Stimulated activated CD4-positive, alpha-beta T cell treated with anti-CD3 and anti-CD28 coated beads, TNF-alpha, amount 100 ng/mL, for 48 hours (primary cell): ENCODE measurements at places on chromosomes 11 and 22.

DNA sequence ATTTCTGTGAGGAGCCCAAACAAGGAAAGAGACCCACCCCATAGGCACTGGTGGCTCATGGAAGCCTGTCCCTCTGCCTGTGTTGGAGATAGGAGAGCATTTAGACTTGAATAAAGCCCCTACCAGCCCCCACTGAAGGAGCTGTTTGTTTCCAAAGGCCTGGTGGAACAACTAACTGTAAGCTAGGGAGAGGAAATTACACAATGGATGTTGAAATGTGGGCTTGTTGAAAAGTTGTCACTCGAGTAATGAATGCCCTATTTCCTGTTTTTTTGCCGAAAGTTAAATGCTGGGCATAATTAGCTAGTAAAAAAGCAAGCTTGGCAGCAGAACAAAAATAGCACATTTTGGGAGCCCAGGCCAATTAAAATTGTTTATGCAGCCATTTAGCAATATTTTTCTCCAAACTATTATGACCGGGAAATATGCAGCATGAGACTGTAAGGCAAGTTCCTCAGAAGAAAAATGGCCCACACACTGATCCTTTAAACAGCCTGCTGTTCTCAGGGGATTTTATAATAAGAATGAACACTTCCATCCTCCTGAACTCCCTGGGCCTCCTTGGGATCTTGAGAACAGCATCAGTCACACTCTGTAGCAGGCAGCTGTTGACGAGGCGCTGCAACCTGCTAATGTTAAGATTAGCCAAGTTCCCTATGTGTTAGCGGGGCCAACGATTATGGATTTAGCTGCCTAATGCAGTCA lies 38.6 kb upstream of the LMO2 start:
- DNase-seq = no peak

GRCh38 chr11:66311965-66312548 lies 4.8 kb downstream of the CD248 start:
- DNase-seq = peak; percentile 75

GRCh38 chr11:43396617-43397016 lies 37.9 kb downstream of the TTC17 start:
- DNase-seq = no peak

DNA sequence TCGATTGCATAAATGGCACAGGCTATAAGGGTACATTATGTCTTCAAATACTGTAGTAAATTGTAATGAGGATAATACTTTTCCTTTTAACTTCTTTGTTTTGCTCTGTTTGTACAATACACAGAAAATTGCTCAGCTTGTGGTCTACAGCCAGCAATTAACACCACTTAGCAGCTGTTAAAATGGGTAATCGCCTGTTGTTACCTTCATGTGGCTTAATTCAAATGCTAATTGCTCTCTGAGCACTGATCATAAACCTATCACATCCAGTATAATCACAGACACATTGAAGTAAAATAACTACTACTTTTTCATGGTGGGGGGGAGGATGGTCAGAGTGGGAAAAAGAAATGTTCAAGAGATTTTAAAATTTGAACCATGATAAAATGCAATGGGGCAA lies 1164.1 kb upstream of the CNTN5 start:
- DNase-seq = no peak

DNA sequence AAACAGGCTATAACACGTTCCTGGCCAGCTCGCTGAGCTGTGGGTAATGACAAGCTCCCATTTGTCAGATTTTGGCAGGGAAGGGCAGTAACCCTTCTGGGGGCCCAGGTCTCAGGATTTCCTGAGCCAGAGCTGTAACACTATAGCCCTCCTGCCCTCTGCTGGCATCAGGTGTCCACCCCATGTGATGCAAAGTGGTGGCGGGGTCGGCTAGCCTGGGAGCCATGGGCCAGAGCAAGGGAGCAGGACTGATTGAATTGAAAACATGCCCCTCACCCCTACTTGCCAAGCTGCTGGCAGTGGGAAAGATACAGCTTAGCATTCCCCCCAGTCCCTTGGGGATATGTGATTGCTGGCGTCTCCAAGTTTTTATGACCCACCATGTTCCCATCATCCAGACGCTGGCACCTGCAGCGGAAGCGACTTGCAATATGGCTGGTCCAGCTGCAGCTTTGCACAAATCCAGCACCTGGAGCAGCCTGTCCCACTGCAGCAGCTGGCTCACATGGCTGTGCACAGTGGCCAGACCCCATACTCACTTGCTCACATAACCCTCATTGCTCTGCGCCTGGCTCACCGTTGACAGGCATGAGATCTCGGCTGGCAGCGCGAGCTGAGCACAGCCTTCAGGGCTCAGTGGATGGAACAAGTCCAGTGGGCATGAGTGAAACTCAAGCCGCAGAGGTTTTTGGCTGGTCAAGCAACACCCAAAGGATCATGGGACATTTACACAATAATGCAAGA lies 1147.8 kb downstream of the JRKL start:
- DNase-seq = no peak

DNA sequence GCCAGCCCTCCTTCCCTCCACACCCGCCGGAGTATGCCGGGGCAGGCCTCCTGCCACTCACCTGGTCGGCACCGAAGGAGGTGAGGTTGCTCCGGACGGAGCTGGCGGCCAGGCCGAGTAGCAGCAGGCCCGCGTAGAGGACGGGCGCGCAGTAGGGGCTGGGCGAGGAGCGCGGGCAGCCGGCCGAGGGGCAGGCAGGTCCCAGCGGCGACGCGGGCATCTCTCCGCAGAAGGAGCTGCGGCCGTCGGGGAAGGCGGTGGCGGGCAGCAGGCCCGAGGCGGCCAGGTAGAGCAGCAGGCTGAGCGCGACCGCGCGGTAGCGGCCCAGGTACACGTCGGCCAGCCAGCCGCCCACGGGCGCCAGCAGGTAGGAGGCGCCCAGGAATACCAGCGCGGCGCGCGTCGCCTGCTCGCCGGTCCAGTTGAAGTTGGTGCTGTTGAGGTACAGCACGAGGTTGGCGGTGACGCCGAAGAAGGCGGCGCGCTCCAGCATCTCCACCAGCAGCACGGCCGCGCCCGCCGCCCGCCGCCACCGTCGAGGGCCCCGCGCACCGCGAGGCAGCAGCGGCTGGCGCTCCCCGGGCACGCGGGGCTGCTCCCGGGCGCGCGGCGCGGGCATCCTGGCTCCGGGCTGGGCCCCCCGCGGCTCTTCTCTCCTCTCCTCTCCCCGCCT lies 907 bp downstream of the SLC15A3 start:
- DNase-seq = no peak

DNA sequence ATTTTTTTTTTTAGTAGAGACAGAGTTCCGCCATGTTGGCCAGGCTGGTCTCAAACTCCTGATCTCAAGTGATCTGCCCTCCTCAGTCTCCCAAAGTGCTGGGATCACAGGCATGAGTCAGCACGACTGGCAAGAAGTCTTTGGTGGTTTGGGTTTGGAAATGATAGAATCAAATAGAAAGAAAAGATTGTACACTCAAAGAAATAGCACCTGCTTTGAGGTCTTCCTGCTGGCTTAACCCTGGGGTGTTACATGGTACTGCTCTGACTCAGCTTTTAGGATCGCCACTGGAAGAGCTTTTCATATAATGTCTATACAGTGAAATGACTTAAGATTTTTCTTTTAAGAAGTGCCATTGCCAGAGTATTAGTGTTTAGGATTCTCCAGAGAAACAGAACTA lies 50.2 kb downstream of the JAM3 start:
- DNase-seq = no peak

DNA sequence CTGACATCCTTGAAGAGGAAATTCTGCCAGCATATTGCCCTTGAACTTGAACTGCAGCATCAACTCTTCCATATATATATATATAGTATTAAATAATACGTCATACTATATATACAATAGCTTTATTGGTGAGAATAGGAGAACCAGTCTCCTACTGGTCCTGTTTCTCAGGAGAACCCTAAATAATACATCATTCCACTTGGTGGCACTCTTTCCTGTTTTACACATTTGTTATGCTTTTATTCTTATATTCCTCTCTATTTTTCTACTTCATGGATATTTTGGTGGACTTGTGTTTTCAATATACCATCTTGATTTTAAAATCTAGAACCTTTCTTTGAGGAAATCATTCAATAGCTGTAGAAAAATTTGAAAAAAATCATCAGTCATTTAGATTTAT lies 193.3 kb downstream of the TRPC6 start:
- no peak for DNase-seq

- DNase-seq = no peak
Observed at GRCh38 chr22:25650833-25651232, 86.4 kb downstream of the GRK3 start.

GRCh38 chr22:35156945-35157344 lies 91.0 kb downstream of the ISX start:
- DNase-seq = no peak

DNA sequence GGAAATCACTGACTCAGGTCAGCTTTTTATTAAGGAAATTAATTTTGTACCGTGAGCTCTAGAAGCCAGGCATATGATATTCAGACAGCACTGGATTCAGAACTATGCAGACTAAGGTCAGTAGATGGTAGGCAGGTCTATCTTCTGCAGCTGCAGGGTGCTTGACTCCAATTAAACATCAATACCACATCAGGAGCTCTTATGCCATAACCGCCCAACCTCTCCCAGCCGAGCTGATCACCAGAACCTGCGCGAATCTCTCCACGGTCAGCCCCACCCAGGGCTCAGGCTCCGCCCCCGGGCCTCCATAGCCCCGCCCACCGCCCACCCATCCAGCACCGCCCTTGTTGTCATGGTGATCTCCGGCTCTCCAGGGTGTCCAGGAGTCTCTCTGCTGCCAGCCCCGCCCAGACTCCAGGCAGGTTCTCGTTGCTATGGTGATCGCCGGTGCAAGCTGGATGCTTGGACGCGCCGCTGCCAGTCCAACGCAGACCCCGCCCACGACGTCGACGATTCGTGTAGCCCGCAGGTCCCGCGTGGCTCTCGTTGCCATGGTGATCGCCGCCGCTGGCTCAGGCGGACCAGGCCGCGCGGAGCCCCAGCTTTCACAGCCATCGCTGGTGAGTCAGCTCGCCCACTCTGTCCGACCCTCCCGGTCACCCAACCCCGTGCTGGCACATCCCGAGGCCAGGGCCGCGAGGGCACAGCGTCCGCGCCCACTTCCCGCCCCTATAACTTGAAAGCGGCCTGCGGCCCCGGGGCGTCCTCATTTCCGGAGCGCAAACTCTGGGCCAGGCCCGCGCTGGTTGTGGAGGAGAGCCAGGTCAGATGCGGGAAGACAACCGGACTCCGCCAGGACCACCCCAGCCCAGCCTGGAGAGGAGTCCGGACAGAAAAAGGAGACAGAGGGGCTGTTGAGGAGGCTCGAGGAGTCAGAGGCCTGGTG lies at the start of gene RAB36:
Gene RAB36, plus strand, starts transcription at position 546 of the 946 bp plus-strand sequence. CDS start 1,140 bp downstream, outside the sequence.
- DNase-seq = peak; percentile 79

DNA sequence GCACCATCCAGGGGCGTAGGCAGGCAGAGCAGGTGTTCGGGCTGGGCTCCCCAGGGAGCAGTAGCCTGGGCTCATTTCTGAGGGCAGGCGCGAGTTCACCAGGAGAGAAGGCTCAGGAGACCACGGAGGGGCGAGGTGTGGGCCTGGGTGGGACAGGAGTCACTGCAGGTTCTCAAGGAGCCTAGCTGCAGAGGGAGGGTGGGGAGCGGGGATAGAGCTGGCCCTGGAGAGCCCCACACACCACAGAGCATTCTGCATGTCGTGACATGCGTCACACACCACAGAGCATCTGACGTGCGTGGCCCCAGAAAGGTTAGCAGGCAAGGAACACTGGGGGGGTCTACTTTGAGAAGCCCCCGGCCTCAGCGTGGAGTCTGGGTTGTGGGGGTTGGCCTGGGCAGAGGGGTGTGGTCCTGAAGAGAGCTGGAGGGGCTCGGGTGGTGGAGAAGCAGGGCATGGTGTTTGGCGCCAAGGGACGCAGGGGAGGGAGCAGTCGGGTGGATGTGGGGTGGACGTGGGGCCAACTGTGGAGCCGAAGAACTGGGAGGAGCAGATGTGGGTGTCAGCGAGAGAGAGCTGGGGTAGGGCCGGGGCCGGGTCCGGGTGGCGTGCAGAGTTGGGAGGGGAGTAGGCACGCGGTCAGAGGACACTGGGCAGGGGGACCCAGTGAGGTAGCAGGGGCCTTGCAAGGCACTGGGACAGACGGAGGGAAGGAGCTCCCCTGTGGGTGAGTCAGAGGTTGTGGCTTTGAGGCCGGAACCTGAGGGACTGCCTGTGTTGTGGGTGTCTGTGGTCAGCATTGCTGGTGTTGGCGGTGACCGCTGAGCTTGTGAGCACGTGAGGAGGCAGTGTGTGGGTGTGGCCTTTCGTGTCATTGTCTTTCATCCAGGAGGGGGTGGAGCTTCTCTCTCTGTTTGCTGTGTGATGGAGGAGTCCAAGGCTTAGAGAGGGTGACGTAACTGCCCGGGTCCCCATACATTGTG lies 25.5 kb downstream of the CTTN start:
- DNase-seq = peak; percentile 17

DNA sequence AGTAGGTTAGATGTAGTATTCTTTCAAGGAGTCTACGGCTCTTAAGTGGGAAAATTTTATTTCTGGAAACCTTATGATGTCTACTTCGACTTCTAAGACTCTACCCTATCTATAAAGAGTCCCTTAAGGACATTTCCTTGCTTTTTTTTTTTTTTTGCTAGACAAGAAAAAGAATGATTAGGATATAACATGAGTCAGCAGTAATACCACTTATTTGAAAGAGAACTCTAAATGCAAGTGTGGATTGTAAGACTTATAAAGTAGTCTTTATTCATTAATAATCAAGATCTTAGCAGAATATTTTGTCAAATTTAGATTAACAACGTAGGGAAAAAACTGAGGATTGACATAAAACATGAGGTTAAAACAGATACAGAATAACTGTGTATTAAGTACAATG lies 71.0 kb downstream of the DKK3 start:
- DNase-seq = no peak

- no peak for DNase-seq
Observed at GRCh38 chr11:10451426-10452116, 3.5 kb upstream of the AMPD3 start.

- no peak for DNase-seq
Observed at GRCh38 chr11:95132956-95133355, 43.3 kb downstream of the ENDOD1 start.
